Ureter (tissue), 1 donor: ENCODE measurements at places on chromosomes 2 and 18. TPM values are rescaled to one million over a fixed set of nuclear protein-coding genes. Genes with fewer than 3 reads are reported as not detected.

PFN4 gene
- 1.2 TPM for total RNA-seq

CCDC178 gene
- total RNA-seq = 1.9 TPM

CTNNA2 gene
- not detected for total RNA-seq

CNRIP1 gene
- total RNA-seq = 16.2 TPM

EVA1A gene
- total RNA-seq = 2.3 TPM

ACMSD gene
- total RNA-seq = not detected

LMAN2L gene
- 19.1 TPM for total RNA-seq

PROKR1 gene
- not detected for total RNA-seq

HOXD4 gene
- 22.4 TPM for total RNA-seq

BCL2 gene
- 13.3 TPM for total RNA-seq

HNMT gene
- 90.4 TPM for total RNA-seq

SLC40A1 gene
- 39.9 TPM for total RNA-seq

C18orf54 gene
- 3.1 TPM for total RNA-seq

LCT gene
- total RNA-seq = not detected

RUFY4 gene
- total RNA-seq = 5.6 TPM

VSNL1 gene
- 0.39 TPM for total RNA-seq

AQP12B gene
- not detected for total RNA-seq

SERPINB2 gene
- total RNA-seq = not detected

CRYGD gene
- not detected for total RNA-seq

CCDC121 gene
- 5.3 TPM for total RNA-seq

RNF181 gene
- total RNA-seq = 115 TPM

ANO7 gene
- total RNA-seq = 1.4 TPM

STRADB gene
- total RNA-seq = 20.7 TPM

C2orf66 gene
- 1.0 TPM for total RNA-seq

PPP1CB gene
- total RNA-seq = 373 TPM

MERTK gene
- 33.5 TPM for total RNA-seq

RPRM gene
- total RNA-seq = 7.7 TPM

CLEC4F gene
- total RNA-seq = 1.2 TPM

SIX3 gene
- total RNA-seq = not detected

DUSP19 gene
- 7.0 TPM for total RNA-seq

LOXHD1 gene
- 0.29 TPM for total RNA-seq

ANKAR gene
- 18.7 TPM for total RNA-seq

SLC25A52 gene
- total RNA-seq = 0.78 TPM

LYG1 gene
- total RNA-seq = 0.39 TPM

KLHL14 gene
- total RNA-seq = 0.29 TPM

MFSD6 gene
- 67.5 TPM for total RNA-seq

METTL21A gene
- 12.2 TPM for total RNA-seq

CERKL gene
- 0.29 TPM for total RNA-seq

NRP2 gene
- total RNA-seq = 55.8 TPM

KATNAL2 gene
- 3.5 TPM for total RNA-seq

CRYGC gene
- total RNA-seq = not detected

DSG1 gene
- 0.13 TPM for total RNA-seq

NGEF gene
- 8.1 TPM for total RNA-seq

GAD1 gene
- total RNA-seq = 0.57 TPM

NT5C1B gene
- not detected for total RNA-seq

CFAP65 gene
- total RNA-seq = not detected

STK17B gene
- total RNA-seq = 29.7 TPM

DYNC1I2 gene
- 97.6 TPM for total RNA-seq

KCNG2 gene
- total RNA-seq = not detected

SPP2 gene
- total RNA-seq = not detected

UGT1A5 gene
- 21.3 TPM for total RNA-seq

CD8B2 gene
- total RNA-seq = 0.65 TPM

PAIP2B gene
- total RNA-seq = 11.6 TPM

LRRC30 gene
- total RNA-seq = not detected

C2orf15 gene
- 4.9 TPM for total RNA-seq

CCDC85A gene
- total RNA-seq = 1.5 TPM

PGAP1 gene
- total RNA-seq = 40.3 TPM
